ENCODE measurements at places on chromosomes 1 and 21.

DNA sequence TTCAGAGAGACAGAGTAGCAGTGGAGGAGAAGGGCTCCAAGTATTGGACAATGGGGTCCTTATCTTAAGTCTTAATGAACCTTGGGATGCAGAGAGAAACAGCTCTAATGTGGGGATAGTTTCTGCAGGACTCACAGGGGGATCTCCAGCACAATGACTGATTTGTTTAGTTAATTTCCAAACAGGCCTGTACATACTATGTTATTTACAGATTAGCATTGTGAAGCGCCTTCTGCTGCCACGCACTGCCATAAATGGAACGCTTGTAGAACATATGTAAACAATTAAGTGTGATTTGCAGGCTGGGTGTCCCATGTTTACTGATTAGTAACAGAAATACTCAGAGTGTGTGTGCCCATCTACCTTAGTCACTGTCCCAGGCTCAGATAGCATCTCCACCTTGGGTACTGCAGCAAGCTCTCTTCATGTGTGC, 56.1 kb downstream of the NTPCR start:
- no peak for DNase-seq

DNA sequence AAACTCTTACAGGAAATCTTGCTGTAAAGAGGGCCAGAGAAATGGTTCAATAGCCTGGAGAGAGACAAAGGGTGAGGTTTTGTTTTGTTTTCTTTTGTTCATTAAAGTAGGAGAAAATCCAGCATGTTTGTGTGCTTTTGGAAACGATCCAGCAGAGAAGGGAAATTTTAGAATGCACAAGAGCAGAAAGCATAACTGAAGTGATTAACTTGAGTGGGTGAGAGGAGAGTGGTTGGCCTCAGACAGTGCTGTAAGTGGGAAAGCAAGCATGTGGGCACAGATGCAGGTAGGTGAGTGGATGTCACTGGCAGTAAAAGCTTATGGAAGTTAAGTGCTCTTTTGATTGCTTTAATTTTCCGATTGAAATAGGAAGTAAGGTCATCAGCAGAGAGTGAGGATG, 50.2 kb downstream of the EEIG2 start:
- DNase-seq, result no peak

DNA sequence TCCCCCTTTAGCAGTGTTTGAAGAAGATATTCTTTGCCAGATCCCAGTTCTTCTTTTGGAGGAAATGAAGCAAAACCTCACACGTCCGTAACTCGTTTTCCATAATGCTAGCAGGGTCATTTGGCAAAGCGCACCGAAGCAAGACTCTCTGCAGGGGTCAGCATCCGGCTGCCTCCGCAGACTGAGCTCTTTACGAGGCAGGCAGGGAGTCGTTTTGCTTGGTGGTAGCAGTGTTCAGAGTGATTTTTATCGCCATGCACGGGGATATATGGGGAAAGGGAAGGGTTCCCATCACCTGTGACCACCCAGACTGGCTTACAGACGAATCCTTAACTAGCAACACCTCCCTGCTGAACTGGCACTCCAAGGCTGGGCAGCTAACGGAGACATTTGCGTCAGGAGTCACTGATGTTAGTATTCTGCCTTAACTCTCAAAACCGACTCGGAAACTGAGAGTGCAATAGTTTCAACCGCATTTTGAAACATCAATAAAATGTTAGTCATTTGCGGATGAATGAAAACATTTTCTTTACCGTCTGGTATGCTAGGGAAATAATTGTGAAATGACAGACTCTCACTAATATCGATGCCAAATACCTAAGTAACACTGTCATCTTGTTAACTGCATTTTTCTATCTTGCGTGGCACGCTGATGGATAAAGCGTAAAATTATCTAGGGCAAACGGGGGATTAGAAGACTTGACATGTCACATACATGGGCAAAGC, 2.2 kb upstream of the NEGR1 start:
- DNase-seq, result no peak

DNA sequence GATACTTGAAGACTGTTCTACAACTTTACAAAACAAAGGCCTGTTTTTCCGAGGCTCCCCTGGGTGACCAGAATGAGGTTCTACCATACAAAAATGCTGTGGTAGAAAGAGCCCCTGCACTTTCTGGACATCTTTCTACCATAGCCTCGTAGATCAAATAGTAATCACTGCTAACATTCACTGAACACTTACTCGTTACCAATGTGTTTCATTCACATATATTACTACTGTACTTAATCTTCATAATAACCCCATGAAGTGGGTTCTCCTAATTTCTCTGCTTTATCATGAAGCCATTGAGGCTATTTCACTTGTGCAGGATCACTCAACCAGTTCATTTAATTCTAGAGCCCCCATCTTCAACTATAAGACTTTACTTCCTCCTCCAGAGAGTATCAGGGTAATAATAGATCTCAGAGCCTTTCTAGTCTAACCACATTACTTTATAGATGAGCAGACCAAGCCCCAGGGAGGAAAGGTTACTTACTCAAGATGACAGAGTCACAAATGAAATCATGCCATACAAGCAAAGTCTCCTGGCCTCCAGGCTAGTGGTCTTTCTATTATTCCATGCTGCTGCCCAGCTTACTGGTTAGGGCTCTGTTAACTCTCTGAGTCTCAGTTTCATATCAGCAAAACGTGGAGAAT, 46.7 kb upstream of the OSBPL9 start:
- DNase-seq, result no peak

- no peak for DNase-seq
These were observed 65.3 kb upstream of the TENT5C start for GRCh38 chr1:117540532-117540931.

DNA sequence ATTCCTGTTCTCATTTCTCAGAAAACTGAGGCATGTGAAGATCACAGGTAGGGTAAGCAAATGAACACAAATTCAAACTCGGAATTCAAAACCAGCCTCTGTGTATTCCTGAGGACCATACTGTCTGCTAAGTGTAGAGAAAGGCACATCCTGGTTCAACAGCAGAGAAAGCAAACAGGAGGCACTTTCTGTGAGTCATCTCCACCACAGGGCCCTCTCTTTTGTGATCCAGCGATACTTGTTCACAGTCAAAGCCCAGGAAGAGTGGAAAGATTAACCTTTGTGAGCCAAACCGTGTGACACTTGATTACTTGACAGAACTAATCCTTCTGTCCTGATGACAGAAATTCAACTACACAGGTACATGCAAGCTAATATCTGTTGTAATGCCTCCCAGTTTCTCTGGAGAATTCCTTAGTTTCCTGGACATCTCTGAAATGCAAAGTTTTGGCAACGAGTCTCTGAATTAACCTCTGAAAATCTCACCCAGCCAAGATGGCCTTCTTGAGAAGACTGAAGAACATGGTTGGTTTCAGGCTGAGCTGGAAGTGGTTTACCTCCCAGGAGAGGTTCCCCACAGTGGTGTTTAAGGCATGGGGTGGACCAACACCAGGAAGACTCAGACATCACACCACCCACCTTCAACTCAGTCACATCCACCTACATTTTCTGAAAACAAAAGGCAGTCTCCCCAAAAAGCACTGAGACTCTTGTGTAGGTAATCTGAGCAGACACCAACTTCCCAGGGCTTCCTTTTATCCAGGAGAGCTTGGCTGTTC, 98.2 kb upstream of the ERG start:
- no peak for DNase-seq

DNA sequence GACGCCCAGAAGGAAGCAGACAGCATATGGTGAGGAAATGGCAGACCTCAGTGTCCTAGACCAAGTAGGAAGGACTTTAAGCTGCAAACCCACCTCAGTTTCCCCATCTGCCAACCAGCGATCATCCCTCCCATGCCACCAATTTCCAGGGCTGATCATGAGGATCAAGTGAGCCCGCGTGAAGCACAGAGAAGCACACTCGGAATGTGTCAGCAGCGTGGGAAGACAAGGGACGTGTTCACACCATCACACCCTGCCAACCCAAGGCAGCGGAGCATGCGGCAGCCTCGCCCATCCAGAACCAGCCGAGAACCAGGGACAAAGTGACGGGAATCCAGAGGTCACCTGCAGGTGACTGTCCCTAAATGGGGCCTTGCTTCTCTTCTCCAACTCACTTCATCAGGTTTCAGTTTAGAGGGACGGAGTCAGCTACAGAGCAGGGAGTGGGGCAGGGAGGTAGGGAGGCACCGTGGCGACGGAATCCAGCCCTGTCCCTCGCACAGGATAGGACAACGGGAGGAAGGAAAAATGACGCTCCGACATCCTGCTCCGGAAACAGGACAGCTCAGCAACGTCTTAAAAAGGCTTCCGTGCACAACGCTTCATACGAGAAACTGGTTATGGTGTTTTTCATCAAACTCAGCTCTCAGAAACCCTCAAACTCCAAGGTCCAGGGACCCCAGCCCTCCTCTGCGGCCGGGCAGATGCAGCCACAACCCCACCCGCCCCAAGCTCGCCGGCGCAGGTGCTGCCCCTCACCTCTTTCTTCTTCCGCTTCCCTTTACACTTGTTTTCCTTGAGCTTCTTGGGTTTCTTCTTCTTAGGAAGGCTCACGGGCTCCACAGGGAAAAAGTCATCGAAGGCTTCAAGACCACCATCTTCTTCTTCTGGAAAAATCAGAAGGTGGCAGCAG, 12.5 kb downstream of the CHD5 start:
- DNase-seq, result no peak

- DNase-seq, result no peak
These were observed 733 bp downstream of the TMEM35B start for GRCh38 chr1:34984435-34984792.
